ENCODE measurements at places on chromosomes 1 and 21. TPM values are rescaled to one million over a fixed set of nuclear protein-coding genes. Genes with fewer than 3 reads are reported as not detected.

Gene TAS1R1
- not detected for total RNA-seq

Gene VTCN1
- total RNA-seq, result 0.09 TPM

Gene RNU1-2
- 17,380 TPM for total RNA-seq

Gene IL24
- total RNA-seq, result 0.09 TPM

Gene KCTD3
- total RNA-seq, result 14.7 TPM

GRCh38 chr1:12434174-12434573 lies 183.8 kb downstream of the DHRS3 start:
- peak; percentile 72 for DNase-seq

GRCh38 chr1:201217851-201218250 lies 27.2 kb downstream of the IGFN1 start:
- no peak for DNase-seq

DNA sequence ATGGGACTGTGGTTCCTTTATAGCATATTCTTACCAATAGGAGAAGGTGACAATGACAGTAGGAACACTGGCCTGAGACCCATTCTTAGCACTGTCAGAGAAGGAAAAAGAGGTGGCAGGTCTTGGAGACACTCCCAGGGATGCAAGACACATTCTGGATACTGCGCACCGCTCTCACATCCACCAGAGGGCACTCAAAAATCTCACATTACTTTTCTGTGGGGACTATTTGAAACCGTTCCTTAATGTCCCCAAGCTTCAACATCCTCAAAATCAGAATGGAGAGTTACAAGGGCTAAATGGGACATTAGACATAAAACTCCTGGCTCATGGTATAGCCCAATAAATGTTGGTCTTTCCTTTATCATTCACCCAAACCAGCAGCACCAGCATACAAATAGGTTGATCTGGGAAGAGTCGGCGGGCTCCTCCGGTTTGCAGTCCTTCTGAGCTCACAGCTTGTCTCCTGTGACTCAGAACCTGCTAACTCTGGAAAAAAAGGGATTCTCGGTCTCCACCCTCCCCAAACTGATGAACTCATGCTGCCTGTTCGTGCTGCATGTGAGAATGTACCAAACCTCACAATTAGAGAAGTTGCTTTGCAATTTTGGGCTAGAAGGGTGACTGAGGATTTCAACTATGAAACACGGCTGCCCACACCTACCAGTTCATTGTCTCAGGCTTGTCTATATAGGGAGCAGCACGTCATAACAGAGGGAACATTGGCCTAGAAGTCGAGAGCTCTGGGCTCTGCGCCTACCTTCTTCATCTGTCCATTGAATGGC lies 40.2 kb downstream of the IL12RB2 start:
- DNase-seq, result peak; percentile 49

- no peak for DNase-seq
These were observed 66.9 kb downstream of the HSD3B1 start for GRCh38 chr1:119573886-119574285.

DNA sequence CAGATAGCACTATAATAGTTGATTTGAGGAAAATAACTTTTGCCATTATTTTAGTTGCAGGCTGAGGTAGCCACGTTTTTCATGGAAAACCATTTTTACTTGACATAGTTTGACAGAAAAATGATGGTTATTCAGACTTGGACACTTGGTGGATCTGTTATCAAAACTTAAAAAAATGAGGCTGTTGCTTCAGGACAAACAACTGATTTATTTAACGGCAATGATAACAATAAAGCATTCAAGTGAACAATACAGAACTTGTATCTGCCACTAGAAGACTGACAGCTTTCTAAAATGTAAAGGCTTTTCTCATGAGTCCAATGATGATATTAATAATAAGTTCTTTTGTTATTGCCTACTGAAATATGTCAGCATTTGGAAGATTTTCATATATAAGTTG lies 322.9 kb downstream of the BRINP3 start:
- DNase-seq, result no peak

- no peak for DNase-seq
These were observed 5.2 kb downstream of the KAZN start for GRCh38 chr1:14603645-14604044.
